Activated CD8-positive, alpha-beta memory T cell treated with anti-CD3 and anti-CD28 coated beads for 4 hours (primary cell): ENCODE measurements at places on chromosomes 4 and X.

DNA sequence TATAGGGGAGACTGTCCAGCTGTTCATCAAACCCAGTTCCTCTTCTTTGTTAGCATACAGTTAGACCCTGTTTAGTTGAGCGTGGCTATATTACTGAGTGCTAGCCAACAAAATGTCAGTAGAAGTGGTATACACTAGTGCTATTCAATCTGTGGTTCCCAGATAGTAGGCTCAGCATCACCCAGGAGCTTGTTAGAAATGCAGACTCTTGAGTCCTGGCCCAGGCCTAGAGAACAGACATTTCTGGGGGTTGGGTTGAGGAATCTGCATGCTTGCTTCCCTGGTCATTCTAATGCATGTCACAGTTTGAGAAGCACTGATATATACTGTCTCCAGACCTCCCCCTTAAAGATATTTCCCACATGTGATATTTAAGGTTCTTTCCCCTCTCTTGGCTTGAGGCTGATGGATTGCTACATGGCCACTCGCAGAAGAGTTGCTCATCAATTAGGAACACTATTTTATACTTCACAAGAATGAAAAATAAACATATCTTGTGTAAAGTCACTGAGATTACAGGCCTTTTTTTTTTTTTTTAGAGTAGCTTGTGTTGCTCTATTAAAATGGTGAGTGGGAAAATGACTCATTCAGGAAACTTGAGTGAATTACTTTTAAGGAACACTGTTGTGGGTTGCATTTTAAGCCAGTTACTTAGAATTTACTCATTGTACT lies 289.0 kb downstream of the STIM2 start:
- no peak for DNase-seq

- DNase-seq = no peak
Observed at GRCh38 chrX:112641449-112641848, 38.3 kb downstream of the LHFPL1 start.

DNA sequence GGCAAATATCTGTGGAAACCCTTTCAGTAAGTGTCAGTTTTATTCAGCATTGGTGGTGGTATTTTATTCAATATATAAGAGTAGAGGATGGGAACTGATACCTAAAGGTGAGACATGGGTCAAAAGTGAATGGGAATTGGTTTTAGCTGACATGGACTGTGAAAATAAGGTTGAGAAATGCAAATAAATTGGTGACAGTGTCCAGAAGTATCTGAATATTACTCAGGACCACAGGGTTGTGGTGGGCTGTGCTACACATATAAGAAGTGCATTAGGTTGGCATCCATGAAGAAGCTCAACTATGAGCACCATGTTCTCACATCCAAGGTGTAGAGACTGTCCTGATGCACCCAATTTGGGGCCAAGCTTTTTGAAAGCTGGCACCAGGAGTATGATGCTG lies 45.0 kb downstream of the ETDC start:
- DNase-seq = no peak

GRCh38 chrX:120763269-120763668 lies 112.4 kb downstream of the CT47B1 start:
- DNase-seq = no peak

DNA sequence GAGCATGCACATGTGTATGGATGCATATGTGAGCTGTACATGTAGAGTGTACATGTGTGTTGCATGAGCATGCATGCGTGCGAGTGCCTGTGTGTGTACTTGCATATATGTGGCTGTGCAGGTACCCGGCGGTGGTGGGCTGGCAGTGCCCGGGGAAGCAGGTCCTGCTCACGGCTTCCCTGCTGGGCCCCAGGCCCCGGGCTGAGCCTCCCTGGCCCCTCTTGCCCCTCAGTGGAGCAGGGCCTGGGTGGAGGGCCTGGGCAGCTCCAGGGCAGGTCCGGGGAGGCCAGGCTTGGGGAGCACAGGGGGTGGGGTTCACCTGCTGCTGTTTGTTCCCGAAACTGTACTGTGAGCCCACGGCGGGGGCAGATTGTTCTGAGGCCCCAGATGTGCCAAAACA lies 9.4 kb downstream of the NAT8L start:
- DNase-seq = no peak
